ENCODE measurements at places on chromosomes 1 and 21.

GRCh38 chr1:8955406-8955805 lies 9.7 kb downstream of the CA6 start:
- no peak for DNase-seq

GRCh38 chr1:99656701-99657100 lies 10.8 kb downstream of the PALMD start:
- no peak for DNase-seq

DNA sequence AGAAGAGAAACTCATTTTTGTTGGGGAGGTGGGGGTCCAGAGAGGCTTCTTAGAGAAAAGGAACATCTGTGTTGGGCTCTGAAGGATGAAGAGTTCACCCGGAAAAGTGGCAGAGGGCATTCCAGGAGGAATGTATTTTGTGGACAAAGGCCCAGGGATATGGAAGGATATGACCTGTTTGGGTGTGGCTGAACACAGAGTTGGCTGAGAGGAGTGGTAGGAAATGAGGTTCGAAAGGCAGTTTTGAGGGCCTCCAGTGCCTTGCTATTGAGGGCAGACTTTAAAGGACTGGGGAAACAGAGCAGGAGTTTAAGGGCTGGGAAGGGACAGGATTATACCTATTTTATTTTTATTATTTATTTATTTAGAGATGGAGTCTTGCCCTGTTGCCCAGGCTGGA lies 27.3 kb upstream of the WASF2 start:
- DNase-seq: no peak

- no peak for DNase-seq
Observed at GRCh38 chr1:19139711-19140110, 70.4 kb downstream of the UBR4 start.

GRCh38 chr1:189962181-189962580 lies 515.5 kb downstream of the BRINP3 start:
- DNase-seq: no peak

All from activated CD4-positive, alpha-beta T cell treated with anti-CD3 and anti-CD28 coated beads, Interleukin-2, amount 50 U/mL, for 48 hours (primary cell).